T-helper 17 cell (primary cell): ENCODE measurements at places on chromosomes 2 and 18.

GRCh38 chr2:209121691-209122090 lies 302.2 kb upstream of the MAP2 start:
- no peak for DNase-seq

GRCh38 chr2:47230418-47230817 lies 75.3 kb upstream of the STPG4 start:
- DNase-seq: no peak

- no peak for DNase-seq
Measured at GRCh38 chr2:237364655-237365054, 49.3 kb downstream of the COL6A3 start.

DNA sequence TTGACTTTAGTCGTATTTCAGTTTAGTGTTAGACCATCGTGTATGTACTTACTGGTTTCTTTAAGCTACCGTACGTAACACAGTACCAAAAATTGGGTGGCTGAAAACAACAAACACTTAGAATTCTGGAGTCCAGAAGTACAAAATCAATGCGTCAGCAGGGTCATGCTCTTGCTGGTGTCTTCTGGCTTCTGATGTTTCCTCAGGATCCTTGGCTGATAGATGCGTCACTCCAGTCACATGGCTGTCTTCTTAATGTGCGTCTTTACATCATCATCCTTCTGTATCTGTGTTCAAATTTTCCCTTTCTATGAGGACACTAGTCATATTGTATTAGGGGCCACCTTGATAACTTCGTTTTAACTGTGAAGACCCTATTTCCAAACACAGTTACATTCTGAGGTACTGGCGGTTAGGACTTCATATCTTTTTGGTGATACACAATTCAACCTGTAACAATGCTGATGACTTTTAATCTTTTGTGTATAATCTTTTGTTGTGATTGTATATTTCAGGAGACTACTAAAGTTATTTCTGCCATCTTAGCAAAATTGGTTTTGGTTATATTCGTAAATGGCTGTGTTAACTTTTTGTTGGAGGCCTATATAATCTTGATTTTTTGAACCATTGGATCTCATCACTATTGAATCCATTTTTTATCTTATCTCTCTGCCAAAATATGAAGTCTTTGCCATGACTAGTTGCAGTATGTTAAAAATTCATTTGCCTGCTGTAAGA lies 25.4 kb downstream of the ACTR3 start:
- DNase-seq: no peak

DNA sequence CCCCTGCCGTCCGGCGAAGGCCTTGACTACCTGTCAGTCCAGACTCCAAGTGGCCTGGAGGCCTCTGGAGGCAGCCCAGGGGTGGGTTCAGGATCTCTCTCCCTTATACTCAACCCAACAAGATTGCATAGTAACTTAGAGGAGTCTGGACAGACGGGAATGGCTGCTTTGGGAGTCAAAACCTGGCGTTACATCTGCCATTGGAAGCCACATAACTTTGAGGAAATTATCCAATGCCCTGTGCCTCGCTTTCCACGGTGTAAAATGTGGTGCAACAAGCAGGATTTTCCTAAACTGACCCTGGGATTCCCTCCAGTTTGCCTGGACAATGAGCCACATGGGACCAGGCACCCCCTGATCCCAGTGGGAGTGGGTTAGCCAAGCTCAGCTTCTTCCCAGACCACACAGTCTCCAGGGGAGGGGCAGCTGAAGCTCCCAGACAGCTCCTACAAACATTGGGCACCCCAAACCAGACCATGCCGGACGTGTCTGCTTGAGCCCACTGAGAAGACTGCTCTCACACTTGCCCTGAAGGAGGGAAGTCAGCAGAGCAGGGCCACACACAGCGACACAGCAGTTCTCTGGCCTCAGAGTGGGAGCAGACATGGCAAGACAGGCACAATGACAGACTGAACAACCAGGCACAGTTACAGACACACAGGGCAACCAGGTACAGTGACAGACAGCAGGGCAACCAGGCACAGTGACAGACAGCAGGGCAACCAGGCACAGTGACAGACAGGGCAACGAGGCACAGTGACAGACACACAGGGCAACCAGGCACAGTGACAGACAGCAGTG lies 65.6 kb upstream of the RAB6C start:
- DNase-seq: no peak

DNA sequence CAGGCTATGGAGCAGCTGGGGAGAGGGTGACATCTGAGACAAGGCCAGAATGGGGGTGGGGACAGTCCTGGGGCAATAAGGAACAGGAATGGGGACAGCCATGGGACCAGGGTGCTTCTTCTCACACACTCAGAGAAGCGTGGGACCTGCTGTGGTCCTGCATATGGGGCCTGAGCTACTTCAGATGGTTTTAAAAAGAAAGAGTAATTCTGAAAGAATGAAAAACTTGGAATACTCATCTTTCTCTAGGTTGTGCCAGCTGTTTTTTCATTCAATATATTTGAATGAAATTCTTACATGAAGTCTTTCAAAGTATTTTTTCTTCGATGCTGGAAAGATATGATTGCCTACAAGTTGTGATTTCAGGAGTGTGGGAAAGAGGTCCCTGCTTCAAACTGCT lies 227.5 kb upstream of the APCDD1 start:
- DNase-seq: no peak

- no peak for DNase-seq
Measured at GRCh38 chr2:187710791-187711521, 156.7 kb upstream of the TFPI start.

DNA sequence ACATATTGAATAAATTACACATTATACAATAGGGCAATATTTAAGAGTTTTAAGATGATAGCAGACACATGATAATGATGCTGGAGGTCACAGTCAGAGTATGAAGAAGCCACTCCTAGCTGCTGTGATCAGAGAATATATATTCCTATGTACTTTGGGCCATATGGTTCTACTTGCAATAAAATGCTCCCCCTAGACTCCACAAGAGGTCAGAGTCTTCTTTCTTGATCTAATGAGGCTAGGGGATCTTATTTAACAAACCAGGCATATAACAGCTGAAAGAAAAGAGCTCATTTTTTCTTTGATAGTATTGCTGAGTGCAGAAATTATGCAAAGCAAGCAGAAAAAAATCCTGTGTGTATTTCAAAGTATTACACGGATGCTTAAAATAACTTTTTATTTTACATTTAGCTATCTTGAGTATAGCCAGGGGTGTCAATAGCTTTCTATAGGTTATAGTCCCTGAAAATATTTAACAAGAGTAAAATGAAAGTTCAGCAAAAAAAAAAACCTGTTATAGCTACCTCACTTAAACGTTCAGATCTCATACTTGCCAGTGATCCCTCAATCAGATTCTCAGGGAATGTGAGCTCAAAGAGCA lies 748.7 kb upstream of the CHAC2 start:
- no peak for DNase-seq

- DNase-seq: no peak
Measured at GRCh38 chr2:284896-285492, 2.9 kb downstream of the ALKAL2 start.

- DNase-seq: peak; percentile 28
Measured at GRCh38 chr2:42047488-42048298, at the start of gene PKDCC. PKDCC (plus strand) TSS chr2:42048021; CDS start chr2:42048200, 179 bp downstream.

DNA sequence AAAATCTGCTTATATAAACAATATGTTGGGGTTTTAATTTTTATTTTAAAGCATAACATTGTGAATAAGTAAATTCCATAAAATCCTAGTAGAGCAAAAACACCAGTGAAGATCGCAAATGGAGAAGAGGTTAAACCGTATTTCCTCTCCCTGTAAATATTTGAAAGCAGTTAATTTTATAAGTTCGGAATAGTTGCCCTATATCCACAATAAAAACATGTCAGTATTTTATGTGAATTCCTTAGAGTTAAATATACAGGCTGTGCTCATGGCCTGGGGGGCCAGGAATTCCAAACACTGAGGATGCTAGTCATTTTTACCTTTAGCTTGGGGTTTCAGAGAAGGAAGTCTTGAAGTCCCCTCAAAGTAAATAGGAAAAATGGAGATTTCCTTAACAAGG lies 135.0 kb downstream of the FIGN start:
- no peak for DNase-seq

DNA sequence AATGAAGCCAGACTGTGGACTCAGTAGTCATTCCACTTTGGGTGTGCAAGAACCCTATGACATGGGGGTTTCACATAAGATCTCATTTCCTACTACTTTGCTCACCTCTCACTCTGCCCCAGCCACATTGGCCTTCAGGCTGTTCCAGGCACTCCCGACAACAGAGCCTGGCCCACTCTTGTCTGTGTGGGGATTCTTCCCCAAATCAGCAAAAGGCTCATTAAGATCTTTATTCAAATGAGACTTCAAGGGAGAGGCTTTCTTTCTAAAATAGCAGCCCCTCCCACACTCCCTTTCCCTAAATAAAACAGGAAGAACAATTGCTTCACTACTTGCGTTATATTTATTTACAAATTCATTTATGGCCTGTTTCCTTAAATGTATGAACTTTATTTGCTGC lies 3.5 kb upstream of the CDC42EP3 start:
- no peak for DNase-seq

DNA sequence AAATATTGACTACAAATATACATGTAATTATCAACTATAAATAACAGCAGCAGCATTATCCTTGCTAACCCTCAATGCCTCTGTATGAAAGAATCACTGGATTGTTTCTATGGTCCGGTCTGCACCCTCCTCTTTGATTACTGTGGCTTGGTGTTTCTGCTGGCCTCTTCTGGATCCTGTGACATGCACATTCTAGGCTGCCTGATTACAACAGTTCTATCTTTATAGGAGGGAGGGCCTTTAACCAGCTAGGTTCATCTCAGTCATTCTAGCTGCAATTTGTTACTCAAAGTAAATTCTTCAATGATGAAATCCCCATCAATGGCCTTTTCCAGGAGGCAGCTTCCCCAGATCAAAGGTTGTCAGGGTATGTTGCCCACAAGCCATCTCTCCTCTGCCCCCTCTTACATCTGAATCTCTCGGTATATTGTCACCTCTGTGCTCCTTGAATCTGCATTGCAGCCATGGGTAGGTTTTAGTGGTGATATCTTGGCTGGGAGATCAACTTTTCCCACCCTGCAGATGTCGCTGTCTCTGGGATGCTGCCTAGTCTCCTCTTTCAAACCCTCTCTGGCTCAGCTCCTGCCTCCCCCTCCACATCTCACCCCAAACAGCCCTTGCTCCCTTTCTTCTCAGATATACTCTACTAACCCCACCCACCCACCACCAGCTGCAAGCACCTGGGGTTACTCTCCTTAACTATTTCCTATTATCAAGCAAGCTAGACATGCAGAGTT lies 106.2 kb upstream of the BZW1 start:
- DNase-seq: no peak

GRCh38 chr2:72013726-72014125 lies 133.9 kb downstream of the CYP26B1 start:
- no peak for DNase-seq

DNA sequence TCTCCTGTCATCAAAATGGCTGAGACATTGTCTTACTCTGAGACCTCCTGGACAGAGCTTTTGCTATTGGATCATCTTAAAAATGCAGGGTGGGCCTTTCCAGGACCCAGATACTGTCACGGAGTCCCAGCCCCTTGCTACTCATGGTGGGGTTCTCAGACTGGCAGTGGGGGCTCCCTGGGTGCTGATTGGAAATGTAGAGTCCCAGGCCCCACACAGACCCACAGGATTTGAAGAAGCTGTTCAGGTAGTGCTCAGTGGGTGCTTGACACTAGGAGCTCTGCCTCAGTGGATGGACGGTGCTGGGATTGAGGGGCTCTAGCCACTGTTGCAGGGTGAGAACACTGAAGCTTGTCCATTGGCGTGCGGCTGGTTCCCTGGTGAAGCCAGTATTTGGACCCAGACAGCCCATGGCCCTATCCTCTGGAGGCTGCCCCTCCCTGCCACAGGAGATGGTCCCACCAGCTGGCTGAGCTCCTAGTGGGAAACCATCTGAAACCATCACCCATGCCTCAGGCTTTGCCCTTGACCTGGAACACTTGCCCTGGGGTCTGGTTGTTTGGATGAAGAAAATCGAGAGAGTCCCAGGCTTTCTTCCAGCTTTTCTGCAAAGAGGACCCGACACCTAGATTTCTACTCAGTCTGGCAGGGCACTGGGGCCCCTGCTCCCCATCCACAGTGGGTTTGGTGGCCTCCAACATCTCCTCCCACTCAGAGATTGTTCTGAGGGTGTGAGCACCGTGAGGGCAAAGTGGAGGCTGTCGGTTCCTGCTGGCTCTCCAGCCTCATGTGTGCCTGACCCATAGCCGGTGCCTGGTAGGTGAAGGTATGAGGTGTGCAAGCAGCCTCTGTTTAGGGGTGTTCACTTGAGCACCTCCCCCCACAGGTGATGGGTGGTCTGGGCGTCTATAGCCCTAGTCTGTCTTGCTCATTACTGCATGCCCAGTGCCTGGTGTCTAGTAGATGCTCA lies 30.1 kb downstream of the MROH2A start:
- no peak for DNase-seq

DNA sequence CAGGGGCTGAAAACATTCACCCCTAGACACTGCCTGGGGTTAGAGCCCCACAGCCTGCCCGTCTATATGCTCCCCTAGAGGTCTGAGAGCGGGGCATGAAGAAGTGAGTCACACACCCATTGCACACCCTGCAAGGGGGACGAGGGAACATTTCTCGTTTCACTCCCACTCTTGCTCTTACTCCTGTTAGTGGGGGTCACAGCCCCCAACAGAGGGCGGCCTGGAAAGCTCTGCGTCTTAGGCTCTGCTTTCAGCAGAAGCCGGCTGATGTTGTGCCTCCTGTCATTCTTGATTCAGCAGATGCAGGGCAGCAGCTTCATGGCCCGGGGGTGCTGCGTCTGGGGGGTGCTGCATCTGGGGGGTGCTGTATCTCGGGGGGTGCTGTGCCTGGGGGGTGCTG lies 141.3 kb downstream of the ASB1 start:
- DNase-seq: no peak

- DNase-seq: no peak
Measured at GRCh38 chr2:46569061-46569560, 89.7 kb downstream of the TMEM247 start.

- DNase-seq: no peak
Measured at GRCh38 chr2:69083235-69083748, 70.3 kb downstream of the ANTXR1 start.

GRCh38 chr2:39381653-39382052 lies 55.4 kb downstream of the MAP4K3 start:
- DNase-seq: no peak

- no peak for DNase-seq
Measured at GRCh38 chr18:74625157-74625556, 27.5 kb downstream of the ZNF407 start.

DNA sequence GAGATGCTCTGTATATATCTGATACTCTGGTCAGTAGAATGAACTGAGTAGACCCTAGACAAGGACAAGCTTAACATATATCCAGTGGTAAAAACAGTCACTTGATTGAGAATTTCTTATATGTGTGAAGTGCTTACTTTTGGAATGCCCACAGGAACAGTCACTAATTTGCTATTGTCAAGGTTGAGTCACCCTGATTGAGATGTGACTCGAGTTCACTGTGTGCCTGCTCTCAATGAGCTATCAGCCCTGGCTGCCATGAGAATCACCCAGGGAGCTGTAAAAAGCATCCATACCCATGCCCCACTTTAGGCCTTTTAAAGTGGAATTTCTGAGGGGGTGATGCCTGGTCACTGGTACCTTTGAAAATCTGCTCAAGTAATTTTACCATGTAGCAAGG lies 283.7 kb downstream of the SUCLG1 start:
- no peak for DNase-seq
